ENCODE measurements at places on chromosomes 7 and 10.

GRCh38 chr7:1473864-1474512 is 14.7 kb upstream of the MICALL2 start:
- DNase-seq, result peak; percentile 79

DNA sequence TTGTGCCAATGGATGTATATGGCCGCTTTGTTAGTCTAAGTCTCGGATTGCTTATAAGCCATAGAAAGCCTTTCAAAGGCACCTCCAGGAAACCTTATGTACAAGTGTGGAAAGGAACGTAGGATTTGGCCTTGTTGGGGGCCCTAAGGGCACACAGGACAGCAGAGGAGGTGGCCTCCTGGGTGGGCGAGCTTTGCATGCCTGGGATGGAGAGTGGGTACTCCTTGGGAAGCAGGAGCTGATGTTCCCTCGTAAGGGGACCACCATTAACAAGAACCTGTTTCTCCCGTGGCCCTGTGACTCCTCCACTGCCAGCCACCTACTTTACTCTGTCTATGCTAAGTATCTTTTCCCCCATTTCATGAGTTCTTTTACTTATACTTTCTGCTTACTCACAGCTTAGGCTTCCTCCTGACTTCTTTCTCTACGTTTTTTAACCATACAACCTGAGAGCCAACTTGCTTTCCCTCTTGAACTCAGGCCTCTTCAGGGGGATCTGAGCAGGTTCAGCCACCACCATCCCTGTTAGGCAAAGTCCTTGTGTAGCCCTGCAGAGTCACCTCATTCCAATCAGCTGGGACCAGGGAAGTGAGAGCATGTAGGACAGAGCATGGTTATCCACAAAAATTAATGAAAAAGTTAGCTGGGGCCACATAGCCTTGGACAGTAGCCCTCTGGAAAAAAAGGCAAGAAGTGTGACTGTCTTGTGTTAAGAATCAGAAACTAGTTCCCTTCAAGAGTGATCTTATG is 118.9 kb downstream of the NEBL start:
- no peak for DNase-seq

- no peak for DNase-seq
Observed at GRCh38 chr10:58885146-58885545, 291.3 kb upstream of the PHYHIPL start.

DNA sequence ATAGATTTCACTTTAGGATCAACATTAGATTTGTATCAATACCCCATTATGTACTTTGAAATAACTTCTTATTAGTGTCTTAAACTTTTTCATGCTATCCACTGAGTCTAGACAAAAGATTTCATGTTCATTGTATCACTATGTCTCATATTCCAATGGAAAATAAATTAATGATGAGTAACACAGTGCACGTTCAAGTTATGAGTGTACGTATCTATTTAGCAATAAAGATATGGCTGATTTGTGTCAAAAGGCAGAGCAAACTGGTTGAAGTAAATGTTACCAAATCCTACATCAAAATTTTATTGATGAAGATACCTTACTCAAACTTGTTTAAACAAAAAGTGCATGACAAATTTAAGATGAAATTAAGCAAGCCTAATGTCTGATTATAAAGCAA is 102.4 kb downstream of the SEMA3E start:
- DNase-seq, result no peak
